ENCODE measurements at places on chromosomes 3 and 15. TPM values are rescaled to one million over a fixed set of nuclear protein-coding genes. Genes with fewer than 3 reads are reported as not detected.
A peak's percentile ranks its signal among the peaks of the same experiment; 100 is the strongest.

- H3K36me3 ChIP-seq: no peaks in the 10 kb centered on the region
- no peak overlapping the region for H3K4me3 ChIP-seq
- no peaks in the 10 kb centered on the region for H3K27me3 ChIP-seq
- H3K4me1 ChIP-seq: no peaks in the 10 kb centered on the region
These were observed 99.2 kb upstream of the PSMD6 start for GRCh38 chr3:64122476-64122875.

GRCh38 chr3:182058488-182058887, 346.8 kb downstream of the SOX2 start:
- no peaks in the 10 kb centered on the region for H3K36me3 ChIP-seq
- no peak overlapping the region for H3K4me3 ChIP-seq
- no peak for DNase-seq
- H3K27me3 ChIP-seq: no peaks in the 10 kb centered on the region
- H3K4me1 ChIP-seq: no peaks in the 10 kb centered on the region

GRCh38 chr3:157094301-157094700, 65.6 kb downstream of the CCNL1 start:
- H3K27me3 ChIP-seq: no peaks in the 10 kb centered on the region
- no peak overlapping the region for H3K27ac ChIP-seq
- DNase-seq: no peak
- H3K36me3 ChIP-seq: no peaks in the 10 kb centered on the region
- peaks cover 8% of the 10 kb centered on the region for H3K4me1 ChIP-seq

- H3K27ac ChIP-seq: no peak overlapping the region
- DNase-seq: no peak
- no peaks in the 10 kb centered on the region for H3K36me3 ChIP-seq
- H3K4me3 ChIP-seq: no peak overlapping the region
These were observed 92.4 kb downstream of the MEGF11 start for GRCh38 chr15:66161108-66161507.

GRCh38 chr15:67372543-67372942, 118.0 kb downstream of the IQCH start:
- H3K27me3 ChIP-seq: no peaks in the 10 kb centered on the region
- no peaks in the 10 kb centered on the region for H3K4me1 ChIP-seq
- H3K27ac ChIP-seq: no peak overlapping the region
- H3K4me3 ChIP-seq: no peak overlapping the region
- DNase-seq: no peak
- H3K36me3 ChIP-seq: no peaks in the 10 kb centered on the region

GRCh38 chr15:45635191-45635638, 386 bp downstream of the SQOR start:
- peaks cover 5% of the 10 kb centered on the region for H3K4me1 ChIP-seq
- H3K27me3 ChIP-seq: no peaks in the 10 kb centered on the region
- no peaks in the 10 kb centered on the region for H3K36me3 ChIP-seq
- H3K4me3 ChIP-seq: peak overlapping the region; percentile 51
- peak; percentile 83 for DNase-seq

DNA sequence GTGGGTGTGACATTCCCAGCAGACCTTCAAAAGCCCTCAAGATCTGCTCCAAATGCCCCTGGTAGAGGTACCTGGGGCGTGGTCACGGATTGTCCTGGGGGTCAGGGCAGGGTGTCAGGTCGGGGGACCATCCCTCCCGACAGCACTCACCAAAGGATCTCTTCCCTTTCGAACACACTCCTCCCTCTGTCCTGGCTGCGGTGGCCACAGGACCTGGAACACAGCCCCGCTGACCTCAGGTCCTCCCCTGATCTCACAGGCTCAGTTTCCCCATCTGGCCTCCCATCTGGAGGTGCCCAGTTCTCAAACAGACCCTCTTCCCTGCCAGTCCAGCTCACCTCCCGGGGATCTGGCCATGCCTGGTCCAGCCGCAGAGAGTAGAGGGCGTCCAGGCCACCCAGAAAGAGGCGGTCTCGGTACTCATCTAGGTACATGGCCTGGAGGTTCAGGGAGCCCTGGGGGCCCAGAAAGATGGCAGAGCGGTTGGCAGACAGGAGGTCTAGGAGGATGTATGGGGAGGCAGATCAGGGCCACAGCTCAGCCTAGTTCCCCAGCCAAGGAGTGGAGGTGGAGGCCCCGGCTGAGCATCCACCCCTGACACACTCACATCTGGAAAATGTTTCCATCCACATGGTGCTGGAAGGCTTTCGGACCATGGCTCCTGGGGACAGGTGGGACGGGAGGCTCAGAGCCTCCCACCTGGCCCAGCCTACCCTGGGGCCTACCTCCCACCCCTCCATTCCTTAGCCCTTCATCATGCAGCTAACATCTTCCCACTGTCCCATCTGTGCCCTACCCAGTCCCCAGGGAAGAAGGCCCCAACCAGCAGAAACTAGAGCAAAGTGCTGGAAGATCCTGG, 2.3 kb downstream of the SEMA3G start:
- no peak for DNase-seq
- H3K27me3 ChIP-seq: no peaks in the 10 kb centered on the region
- H3K36me3 ChIP-seq: no peaks in the 10 kb centered on the region
- H3K4me3 ChIP-seq: no peak overlapping the region
- H3K27ac ChIP-seq: no peak overlapping the region
- H3K4me1 ChIP-seq: no peaks in the 10 kb centered on the region

GRCh38 chr3:64625381-64625780, 62.4 kb downstream of the ADAMTS9 start:
- no peak for DNase-seq
- H3K4me1 ChIP-seq: no peaks in the 10 kb centered on the region
- H3K36me3 ChIP-seq: no peaks in the 10 kb centered on the region

GRCh38 chr15:25186906-25187645, 232.3 kb downstream of the SNRPN start:
- H3K4me1 ChIP-seq: no peaks in the 10 kb centered on the region
- no peaks in the 10 kb centered on the region for H3K36me3 ChIP-seq
- H3K27ac ChIP-seq: no peak overlapping the region
- DNase-seq: no peak
- no peaks in the 10 kb centered on the region for H3K27me3 ChIP-seq

- no peak overlapping the region for H3K27ac ChIP-seq
- no peaks in the 10 kb centered on the region for H3K27me3 ChIP-seq
- no peak for DNase-seq
- H3K4me3 ChIP-seq: no peak overlapping the region
These were observed 70.3 kb upstream of the SMAD3 start for GRCh38 chr15:66994927-66995656.

GRCh38 chr15:69583626-69584025, 131.0 kb downstream of the RPLP1 start:
- H3K27ac ChIP-seq: no peak overlapping the region
- H3K4me1 ChIP-seq: peaks cover 6% of the 10 kb centered on the region
- no peak for DNase-seq
- no peaks in the 10 kb centered on the region for H3K27me3 ChIP-seq
- H3K4me3 ChIP-seq: no peak overlapping the region

DNA sequence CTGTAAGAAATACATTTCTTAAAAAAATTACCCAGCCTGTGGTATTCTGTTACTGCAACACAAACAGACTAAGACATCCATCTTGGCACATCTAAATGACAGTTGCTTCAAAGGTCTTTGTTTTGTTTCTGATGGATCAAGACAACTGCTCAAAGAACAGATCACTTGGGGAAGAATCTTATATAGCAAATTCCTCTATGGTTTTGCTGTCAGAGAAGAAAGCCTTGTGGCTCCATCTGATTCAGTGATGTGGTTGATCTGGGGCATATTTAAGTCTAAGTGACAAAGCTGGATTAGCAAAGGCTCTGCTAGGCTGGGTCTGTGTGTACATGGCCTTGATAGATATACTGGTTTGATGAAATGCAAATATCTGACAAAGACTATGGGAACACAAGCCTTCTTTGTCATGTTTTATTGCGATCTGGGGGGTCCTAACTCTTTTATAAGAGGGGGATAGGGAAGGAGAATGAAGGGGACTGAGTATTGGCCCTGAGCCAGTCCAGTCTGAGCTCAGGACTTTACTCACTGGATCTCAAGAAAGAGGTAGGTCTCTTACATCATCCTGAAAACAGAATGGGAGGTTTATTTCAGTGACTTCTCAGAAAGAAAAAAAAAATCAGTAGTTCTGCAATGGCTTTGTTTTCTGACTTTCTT, 14.3 kb upstream of the LIMD1 start:
- no peaks in the 10 kb centered on the region for H3K36me3 ChIP-seq
- no peaks in the 10 kb centered on the region for H3K4me1 ChIP-seq
- DNase-seq: no peak
- no peak overlapping the region for H3K27ac ChIP-seq

- no peaks in the 10 kb centered on the region for H3K27me3 ChIP-seq
- H3K36me3 ChIP-seq: no peaks in the 10 kb centered on the region
- H3K4me3 ChIP-seq: no peak overlapping the region
- no peaks in the 10 kb centered on the region for H3K4me1 ChIP-seq
- no peak overlapping the region for H3K27ac ChIP-seq
- DNase-seq: no peak
These were observed 699.8 kb upstream of the GBE1 start for GRCh38 chr3:82461049-82461889.

DNA sequence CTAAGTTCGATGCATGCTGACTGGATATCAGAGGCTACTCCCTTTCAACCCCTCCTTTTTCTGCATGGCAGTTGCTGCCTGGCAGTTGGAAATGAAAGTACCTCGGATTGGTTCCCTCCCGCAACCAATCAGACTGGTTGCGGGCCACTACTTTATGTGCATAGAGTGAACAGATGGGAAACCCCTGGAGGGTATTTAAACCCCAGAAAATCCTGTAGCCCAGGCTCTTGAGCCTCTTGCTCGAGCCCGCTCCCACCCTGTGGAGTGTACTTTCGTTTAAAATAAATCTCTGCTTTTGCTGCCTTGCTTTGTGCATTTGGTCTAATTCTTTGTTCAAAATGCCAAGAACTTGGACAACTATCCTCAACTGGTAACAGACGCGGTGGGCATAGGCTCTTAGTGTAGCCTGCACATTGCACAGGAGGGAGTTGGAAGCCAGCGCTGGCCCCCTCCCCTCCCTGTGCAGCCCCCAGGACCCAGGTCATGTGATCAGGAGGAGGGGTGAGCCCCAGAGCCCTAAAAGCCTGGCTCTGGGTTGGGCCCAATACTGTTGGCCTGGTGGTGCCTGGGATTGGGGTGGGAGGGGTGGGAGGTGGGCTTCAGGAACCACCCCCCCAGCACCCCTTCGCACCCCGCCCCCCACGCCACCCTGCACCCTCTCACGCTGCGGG, 26.8 kb downstream of the RHCG start:
- H3K36me3 ChIP-seq: no peaks in the 10 kb centered on the region
- no peak overlapping the region for H3K27ac ChIP-seq
- DNase-seq: no peak
- H3K27me3 ChIP-seq: no peaks in the 10 kb centered on the region
- H3K4me1 ChIP-seq: no peaks in the 10 kb centered on the region
- no peak overlapping the region for H3K4me3 ChIP-seq

DNA sequence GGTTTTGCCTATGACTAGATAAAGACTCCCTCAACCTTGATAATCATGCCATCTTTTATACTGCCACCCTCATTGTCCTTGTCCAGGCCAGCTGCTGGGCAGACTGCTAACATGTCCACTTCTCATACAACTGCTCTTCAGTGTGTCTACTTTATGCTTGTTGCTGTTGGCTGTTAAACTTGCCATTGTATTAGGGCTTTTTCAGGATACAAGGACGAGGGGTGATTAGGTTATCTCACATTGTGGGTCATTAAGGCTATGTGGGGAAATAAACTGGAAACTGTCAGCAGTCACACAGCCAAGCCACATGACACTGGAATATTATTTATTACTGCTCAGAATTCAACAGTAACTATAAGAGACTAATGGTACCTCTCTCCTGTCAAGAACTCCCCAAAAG, 36.1 kb downstream of the STARD9 start:
- H3K4me1 ChIP-seq: no peaks in the 10 kb centered on the region
- H3K27me3 ChIP-seq: no peaks in the 10 kb centered on the region
- no peak for DNase-seq
- H3K27ac ChIP-seq: no peak overlapping the region
- H3K36me3 ChIP-seq: no peaks in the 10 kb centered on the region

DNA sequence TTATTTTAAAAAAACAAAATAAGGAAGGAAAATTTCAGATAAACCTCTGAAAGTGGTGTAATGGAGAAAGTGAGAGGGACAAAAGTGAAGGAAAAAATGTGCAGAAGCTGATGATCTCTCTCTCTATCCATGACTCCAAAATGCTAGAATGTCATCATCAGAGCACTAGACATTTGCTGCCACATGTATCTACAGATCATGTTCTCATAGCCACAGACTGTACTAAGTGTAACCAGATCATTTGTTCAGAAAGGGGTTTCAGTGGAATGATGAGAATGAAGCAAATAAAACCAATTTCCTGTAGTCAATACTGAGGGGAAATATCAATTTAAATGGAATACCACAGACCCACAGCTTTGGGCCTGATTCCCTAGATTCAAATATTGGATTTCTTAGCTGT, 104.3 kb upstream of the CHMP2B start:
- no peaks in the 10 kb centered on the region for H3K36me3 ChIP-seq
- no peak overlapping the region for H3K4me3 ChIP-seq
- DNase-seq: no peak
- no peaks in the 10 kb centered on the region for H3K27me3 ChIP-seq
- H3K27ac ChIP-seq: no peak overlapping the region

DNA sequence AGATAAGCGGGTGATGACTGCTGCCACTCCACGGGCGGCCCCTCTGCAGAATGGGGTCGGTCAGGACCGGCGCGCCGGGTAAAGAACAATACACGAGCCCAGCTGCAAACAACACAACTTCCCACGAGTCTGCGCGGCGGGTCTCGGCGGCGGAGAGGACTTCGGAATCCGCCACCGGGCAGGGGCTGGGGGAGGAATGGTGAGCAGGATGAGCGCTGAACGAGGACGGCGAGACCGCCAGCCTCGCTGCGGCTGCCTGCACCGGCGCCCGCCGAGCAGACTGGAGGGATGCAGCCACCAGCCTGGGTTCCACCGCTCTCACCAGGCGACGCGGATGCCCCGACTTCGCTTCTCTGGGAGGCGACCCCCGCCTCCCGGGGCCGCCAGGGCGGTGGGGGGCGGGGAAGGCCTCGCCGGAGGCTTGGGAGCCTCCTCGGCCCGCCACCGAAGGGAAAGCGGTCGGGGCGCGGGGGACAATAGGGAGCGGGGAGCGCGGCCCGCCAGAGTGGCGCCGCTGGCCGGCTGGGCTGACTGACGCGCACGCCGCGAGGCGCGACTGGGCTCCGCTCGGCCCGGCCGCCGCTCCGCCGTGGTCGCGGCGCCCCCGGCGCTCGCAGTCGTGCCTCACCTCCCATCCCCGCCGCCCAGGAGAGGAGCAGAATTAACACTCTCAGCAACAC, 515 bp downstream of the ADAM10 start:
- H3K4me1 ChIP-seq: no peaks in the 10 kb centered on the region
- peak overlapping the region; percentile 97 for H3K27ac ChIP-seq
- no peaks in the 10 kb centered on the region for H3K27me3 ChIP-seq
- H3K4me3 ChIP-seq: peak overlapping the region; percentile 67
- DNase-seq: peak; percentile 61

The SLC9C1 gene
- total RNA-seq: 0.15 TPM

The IL17RC gene
- total RNA-seq: 26.8 TPM

The TMEM212 gene
- total RNA-seq: not detected

All from colonic mucosa (tissue), 4 donors.